Osteoblast (primary cell): ENCODE measurements at places on chromosomes 1 and 21. TPM values are rescaled to one million over a fixed set of nuclear protein-coding genes. Genes with fewer than 3 reads are reported as not detected.

The CD101 gene
- total RNA-seq: under 0.01 TPM in 2 replicates

The PLA2G2A gene
- not detected in 2 replicates for total RNA-seq

The SPATA46 gene
- not detected in 2 replicates for total RNA-seq

The WNT9A gene
- 0.36 and 0.88 TPM in 2 replicates for total RNA-seq

The ESRRG gene
- total RNA-seq: under 0.01 TPM in 1 of 2 replicates, not detected in the other

The MROH9 gene
- total RNA-seq: under 0.01 and 0.88 TPM in 2 replicates

The AK5 gene
- total RNA-seq: 25.3 and 38.3 TPM in 2 replicates

The ZMYM1 gene
- 13.4 and 17.7 TPM in 2 replicates for total RNA-seq

The HNRNPCL2 gene
- total RNA-seq: not detected in 2 replicates

The SLC2A5 gene
- total RNA-seq: 11.2 and 22.4 TPM in 2 replicates

The KCNAB2 gene
- 5.0 and 5.8 TPM in 2 replicates for total RNA-seq

The COL11A1 gene
- 158 and 185 TPM in 2 replicates for total RNA-seq
